ENCODE measurements at places on chromosomes 6 and 20. TPM values are rescaled to one million over a fixed set of nuclear protein-coding genes. Genes with fewer than 3 reads are reported as not detected.

- peaks cover 7% of the 10 kb centered on the region for H3K4me1 ChIP-seq
- no peaks in the 10 kb centered on the region for H3K27me3 ChIP-seq
- no peak overlapping the region for H3K4me3 ChIP-seq
- no peak for DNase-seq
Observed at GRCh38 chr20:58268421-58268821, 40.0 kb upstream of the ANKRD60 start.

Gene PI3
- total RNA-seq, result 12.4 TPM

GRCh38 chr6:154179434-154179833 lies 140.4 kb downstream of the OPRM1 start:
- no peak for DNase-seq
- no peak overlapping the region for H3K27ac ChIP-seq
- no peaks in the 10 kb centered on the region for H3K27me3 ChIP-seq

Gene ADGRB3
- 4.1 TPM for total RNA-seq

- H3K36me3 ChIP-seq, result no peaks in the 10 kb centered on the region
- DNase-seq, result peak; percentile 91
- H3K27ac ChIP-seq, result peak overlapping the region; percentile 98
- peaks cover 74% of the 10 kb centered on the region for H3K4me1 ChIP-seq
- H3K4me3 ChIP-seq, result peak overlapping the region; percentile 82
- H3K27me3 ChIP-seq, result no peaks in the 10 kb centered on the region
Observed at GRCh38 chr6:119347466-119348095, 2.0 kb downstream of the MAN1A1 start.

Gene MEP1A
- 0.94 TPM for total RNA-seq

Gene RALY
- total RNA-seq, result 98.2 TPM

GRCh38 chr20:49983848-49984408 lies 1.1 kb downstream of the SNAI1 start:
- H3K27me3 ChIP-seq, result peaks cover 11% of the 10 kb centered on the region
- peak overlapping the region; percentile 15 for H3K27ac ChIP-seq
- H3K4me1 ChIP-seq, result no peaks in the 10 kb centered on the region
- peak overlapping the region; percentile 52 for H3K4me3 ChIP-seq
- no peak for DNase-seq
- no peaks in the 10 kb centered on the region for H3K36me3 ChIP-seq

DNA sequence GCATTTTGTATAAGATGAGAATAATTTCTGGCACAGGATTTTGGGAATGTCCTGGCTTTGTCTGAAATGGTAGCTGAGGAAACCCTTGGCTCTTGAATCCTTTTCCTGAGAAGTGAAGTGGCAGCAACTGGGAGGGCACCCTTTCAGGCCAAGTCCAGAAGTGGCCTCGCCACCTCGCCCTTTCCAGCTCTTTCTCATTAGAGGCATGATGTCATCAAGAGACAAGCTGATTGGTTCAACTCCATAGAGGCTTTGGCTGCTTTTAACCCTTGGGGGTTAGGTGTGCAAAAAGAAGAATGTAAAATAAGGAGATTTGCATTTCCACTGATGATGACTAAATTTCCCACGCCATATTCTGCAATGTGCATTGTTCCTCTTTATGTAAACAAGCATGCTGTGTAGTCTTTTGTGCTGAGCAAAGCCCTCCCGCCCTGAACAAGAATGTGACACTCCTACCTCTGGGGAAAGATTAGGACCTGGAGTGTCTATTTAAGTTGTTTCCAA lies 116.5 kb downstream of the TCP11 start:
- DNase-seq, result no peak
- H3K27ac ChIP-seq, result peak overlapping the region; percentile 88

GRCh38 chr6:15892369-15892768 lies 229.5 kb upstream of the DTNBP1 start:
- H3K4me3 ChIP-seq, result no peak overlapping the region
- peaks cover 24% of the 10 kb centered on the region for H3K4me1 ChIP-seq
- no peaks in the 10 kb centered on the region for H3K27me3 ChIP-seq
- no peaks in the 10 kb centered on the region for H3K36me3 ChIP-seq
